Tibial artery (tissue), 4 donors: ENCODE measurements at places on chromosomes 2 and 18.

DNA sequence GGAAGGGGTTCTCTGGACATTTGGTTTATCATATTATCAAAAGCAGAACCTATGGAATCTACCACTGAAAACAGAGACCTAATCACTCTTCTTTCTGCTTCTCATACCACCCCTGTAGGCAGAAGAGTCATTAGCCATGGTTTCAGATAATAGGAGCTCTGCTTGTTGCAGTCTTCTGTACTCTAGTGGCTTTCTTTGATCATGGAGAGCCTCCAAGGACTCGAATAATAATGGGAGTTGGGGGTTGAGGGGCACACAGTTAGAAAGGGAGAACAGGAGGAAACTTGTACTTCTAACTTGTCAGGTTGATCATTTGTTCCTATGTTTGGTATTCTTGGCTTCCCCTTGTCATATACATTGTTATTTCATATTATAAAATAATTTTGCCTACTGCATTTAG is 52.3 kb upstream of the VWC2L start:
- DNase-seq = no peak

DNA sequence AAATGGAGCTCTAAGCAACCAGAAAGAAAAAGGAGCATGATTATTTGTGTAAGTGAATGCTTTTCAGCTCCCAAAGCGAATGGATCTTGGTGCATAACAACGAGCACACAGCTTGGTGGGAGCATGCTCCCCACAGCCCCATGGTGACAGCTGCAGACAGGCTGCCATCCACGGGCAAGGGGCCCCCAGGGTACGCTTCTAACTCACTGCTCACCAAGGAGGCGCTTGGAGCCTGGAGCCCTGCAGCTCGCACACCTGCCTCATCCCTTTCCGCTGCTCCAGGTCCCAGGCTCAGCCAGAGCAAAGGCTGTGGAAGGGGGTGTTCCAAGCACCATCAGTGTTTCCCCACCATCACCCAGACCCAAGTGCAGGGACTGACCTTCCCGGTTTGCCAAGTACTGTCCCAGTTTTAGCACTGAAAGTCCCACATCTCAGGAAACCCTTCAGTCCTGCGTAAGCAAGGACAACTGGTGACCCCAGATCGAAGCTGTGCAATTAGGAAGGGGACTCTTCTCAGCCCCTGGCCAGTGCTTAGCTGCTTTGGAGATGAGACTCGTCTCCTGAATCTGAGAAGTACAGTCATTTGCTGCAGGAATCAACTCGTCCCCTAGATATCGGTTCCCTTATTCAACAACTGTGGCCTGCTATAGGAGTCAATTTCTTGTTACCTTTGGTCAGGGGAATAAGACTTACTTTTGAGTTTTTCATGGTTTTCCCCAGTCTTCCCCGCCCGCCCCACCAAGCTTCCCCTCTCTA is 50.0 kb upstream of the ATG16L1 start:
- DNase-seq = no peak

DNA sequence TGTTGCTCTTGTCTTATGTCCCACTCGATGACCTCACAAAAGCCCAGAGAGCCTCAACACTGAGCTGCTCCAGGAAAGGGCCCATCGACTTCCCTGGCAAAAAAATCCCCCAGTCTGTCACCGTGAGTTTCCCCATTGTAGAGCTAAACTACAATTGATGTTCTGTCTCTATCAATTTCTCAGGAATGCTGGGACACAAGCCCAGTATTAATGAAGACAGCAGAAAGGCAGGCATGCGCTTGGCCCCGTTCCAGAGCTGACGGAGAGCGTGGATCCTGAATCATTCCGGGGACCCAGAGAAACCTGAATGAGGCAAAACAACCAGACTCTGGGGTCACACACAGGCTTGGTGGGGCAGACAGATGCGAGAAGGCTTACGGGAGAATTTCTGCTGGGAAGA is 146.9 kb downstream of the TTC32 start:
- no peak for DNase-seq

- no peak for DNase-seq
Measured at GRCh38 chr2:29516767-29517166, 401.6 kb downstream of the CLIP4 start.

GRCh38 chr2:45812011-45812500 is 160.6 kb downstream of the PRKCE start:
- DNase-seq = no peak

DNA sequence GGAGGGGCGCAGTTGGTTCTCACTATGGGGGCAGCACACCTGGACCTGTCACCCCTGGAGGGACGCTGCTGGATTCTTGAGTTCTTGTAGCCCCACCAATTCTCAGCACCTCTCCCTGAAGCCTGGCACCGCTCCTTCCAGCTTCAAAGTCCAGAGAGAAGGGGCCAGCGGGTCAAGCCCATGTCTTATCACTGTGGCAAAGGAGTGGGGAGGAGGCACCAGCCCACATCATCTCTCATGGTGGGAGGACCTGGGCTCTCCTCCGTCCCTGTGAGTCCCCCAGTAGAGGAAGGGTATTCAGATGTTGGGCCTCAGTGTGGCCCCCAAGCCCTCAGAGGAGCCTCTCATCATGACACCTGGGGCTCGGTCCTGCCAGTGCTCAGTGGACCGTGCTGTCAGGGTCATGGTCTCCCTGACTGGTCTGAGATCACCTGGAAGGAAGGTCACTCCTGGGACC is 67.4 kb downstream of the HS1BP3 start:
- peak; percentile 64 for DNase-seq

GRCh38 chr2:28318023-28318422 is 74.6 kb upstream of the FOSL2 start:
- no peak for DNase-seq

- DNase-seq = no peak
Measured at GRCh38 chr2:6024784-6025183, 332.6 kb downstream of the SOX11 start.

GRCh38 chr2:174607989-174608865 is 10.6 kb upstream of the WIPF1 start:
- DNase-seq = no peak

DNA sequence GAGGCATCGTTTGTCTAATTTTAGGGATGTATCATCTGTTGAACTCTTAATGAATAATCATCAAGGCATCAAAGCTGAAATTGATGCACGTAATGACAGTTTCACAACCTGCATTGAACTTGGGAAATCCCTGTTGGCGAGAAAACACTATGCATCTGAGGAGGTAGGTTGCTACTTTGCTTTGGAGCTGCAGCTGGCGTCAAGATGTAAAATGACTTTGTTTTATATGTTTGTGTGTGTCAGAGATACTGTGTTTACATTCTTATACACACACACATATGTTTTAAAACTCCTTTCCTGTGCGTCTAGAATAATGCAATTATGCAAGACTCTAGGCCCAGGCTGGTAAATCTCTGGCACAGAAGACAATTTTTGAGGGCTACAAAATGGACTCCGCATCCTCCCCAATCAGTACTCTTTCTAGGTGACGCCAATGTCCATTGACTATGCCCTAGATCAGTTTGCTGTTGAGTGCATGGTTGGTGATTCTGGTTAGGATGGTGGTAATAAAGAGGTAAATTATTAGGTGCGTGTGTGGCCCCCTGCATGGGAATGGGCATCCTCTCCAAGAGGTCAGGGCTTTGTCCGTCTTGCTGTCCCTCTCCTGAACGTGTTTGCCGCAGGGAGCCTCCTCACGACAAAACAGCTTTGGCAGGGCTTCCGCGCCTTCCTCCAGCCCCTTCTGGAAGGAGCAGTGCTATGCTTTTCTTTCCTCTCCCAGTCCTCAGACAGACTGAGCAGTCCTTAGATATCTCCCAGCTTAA is 68.2 kb upstream of the EML6 start:
- no peak for DNase-seq

DNA sequence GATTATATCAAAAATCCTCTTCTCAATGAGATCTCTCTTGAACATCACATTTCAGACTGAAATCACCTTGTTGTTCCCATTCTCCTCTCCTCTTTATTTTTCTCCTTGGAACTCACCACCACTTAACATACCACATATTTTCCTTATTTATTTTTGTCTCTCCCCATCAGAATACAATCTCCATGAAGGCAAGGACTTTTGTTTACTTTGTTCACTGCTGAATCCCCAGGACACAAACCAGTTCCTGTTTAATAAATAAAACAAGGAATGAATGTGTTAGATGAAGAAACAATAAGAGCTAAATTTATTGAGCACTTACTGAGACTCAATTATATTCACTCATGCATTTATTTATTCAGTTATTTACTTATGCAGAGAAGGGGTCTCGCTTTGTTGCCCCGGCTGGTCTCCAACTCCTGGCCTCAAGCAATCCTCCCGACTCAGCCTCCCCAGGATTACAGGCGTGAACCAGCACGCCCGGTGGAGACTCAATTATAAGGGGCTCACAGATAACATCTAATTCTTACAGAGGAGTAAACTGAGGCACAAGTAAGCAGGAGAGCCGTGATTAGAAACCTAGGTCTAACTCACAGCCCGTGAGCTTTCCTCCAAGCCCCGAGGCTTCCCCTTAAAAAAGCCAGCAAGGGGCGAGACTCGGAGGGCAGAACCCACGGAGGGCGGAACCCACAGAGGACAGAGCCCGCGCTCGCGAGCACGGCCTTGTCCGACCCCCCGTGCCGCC is 616 bp upstream of the TAF1B start:
- DNase-seq = no peak

- no peak for DNase-seq
Measured at GRCh38 chr2:63369146-63369545, 219.1 kb downstream of the WDPCP start.

- DNase-seq = no peak
Measured at GRCh38 chr2:61658841-61659780, 121.0 kb upstream of the XPO1 start.

DNA sequence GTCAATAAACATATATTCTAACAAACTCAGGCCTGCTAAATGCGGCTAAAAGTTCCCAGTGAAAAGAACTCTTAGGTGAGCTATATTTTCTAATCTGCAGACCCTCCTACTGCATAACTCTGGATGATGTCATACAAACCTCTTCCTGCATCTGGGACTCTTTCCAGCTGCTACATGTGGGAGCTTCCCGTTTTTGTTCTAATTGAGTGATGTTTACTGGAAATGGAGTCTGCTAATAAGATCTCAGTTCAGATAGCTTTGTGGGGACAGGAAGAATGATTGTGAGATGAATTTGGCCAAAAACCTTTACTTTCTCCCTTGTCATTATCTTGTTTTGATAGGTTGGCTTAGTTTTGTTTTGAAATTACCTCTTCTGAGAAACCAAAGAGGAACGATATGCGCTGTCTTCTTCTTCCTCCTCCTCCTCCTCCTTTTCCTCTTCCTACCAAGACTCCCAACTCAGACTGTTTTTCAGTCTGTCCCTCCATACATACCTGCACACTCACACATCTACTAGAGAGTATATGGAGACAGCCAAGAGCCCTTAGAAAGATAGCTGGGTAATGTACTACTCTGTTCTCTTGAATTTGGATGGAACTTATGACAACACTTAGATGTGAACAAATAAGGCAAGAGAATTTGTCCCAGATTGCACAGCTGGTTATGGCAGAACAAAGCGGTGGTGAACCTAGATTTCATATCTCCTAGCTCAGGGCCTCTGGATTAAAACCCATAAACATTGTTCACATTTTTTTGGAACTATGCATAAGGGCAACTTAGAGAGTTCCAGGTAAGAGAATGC is 39.8 kb upstream of the AAK1 start:
- DNase-seq = no peak

DNA sequence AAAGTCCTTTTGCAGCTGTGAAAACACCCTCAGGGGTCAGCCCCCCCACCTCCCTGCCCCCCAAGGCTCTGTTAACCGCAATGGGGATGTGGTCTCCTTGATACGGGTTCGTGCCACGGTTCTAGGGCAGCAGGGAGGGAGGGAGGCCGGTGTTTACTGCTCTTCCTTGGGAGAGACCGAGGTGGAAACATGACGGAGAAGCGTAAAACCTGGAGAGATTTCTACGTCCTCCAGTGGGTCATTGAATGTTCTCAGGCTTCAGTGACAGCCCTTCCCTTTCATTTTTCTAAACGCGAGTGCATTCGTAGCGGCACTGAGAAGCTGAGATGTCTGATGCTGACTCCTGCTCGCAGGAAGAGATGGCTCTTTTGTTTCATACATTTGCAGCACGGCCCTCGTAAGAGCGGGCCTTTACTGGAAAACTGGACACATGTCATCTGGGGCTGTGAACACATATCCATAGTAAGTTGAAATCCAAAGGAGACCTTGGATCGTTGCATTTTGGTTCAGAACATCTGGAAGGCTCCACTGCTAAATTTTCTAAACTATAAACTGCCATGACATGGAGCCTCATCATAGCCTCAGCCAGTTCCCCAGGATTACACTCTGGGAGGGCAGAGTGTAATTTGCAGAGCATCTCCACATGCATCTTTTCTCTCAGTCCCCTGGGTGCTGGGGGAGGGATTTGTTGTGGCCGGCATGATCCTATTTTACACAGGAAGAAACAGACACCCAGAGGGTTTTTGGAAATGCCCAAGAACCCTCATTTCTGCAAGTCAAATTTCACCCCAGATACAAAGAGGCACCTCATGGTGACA is 40.6 kb upstream of the HDAC4 start:
- no peak for DNase-seq

- DNase-seq = no peak
Measured at GRCh38 chr18:40235836-40236235, 1719.2 kb upstream of the PIK3C3 start.

DNA sequence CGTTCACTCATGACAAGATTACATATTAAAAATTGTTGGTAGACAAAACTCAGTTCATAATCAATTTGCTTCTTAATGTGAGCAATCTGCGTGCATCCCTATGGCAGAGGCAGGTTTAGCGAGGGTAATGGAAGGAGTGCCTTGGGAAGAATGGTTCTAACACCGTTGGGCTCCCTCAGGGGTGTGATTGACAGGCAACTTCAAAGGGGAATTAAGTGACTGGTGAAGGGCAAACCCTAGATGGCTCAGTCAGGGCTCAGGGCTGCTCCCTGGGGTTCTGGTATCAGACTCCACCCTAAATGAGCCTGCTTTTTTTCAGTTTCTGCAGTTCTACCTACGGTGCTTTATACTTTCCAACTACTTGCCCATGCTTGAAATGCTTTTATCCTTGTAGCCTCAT is 419.5 kb upstream of the CELF4 start:
- no peak for DNase-seq
